ENCODE measurements at places on chromosomes 2 and 18. TPM values are rescaled to one million over a fixed set of nuclear protein-coding genes. Genes with fewer than 3 reads are reported as not detected.

Gene UGT1A1
- not detected for total RNA-seq

Gene ELOA2
- not detected for total RNA-seq

Gene FLACC1
- not detected for total RNA-seq

Gene CIB4
- total RNA-seq = not detected

Gene CAPN14
- not detected for total RNA-seq

Gene IL36A
- total RNA-seq = not detected
